Central memory CD4-positive, alpha-beta T cell (primary cell): ENCODE measurements at places on chromosomes 11 and 22.

DNA sequence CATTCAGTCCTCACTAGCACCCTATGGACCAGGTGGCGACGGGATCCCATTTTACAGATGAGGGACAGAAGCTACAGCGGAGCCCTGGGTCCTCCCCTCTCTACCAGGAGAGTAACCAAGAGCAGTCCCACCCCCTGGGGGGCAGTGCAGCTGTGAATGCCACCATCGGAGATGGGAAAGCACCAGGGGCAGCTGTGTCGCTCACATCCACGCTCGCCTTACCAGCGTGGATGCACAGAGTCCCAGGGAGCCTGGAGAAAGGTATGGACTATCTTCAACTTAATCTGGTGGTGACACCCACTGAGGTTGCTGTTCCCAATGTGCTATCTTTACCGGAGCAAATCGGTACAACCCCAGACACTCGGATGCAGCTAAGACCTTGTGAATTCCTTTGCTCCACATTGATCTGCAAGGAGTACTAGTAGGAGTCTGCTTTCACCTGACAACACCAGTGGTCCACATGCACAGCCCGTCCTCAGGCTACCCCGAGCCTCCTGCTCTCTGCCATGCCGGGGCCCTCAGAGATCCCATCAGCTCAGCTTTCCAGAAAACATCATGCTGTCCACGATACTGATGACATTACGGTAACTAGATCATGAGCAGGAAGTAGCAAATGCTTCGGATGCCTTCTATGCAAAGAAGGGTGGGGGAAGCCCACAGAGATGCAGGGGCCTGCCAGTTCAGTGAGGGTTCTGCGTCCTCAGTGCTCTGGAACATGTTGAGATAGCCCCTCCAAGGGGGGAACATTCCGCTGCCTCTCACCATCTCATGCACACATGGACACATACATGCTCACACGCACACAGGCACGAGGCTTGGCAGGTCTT is 126.0 kb downstream of the CTTN start:
- DNase-seq, result no peak

- DNase-seq, result peak; percentile 12
Observed at GRCh38 chr22:43376765-43377547, 33.8 kb upstream of the SCUBE1 start.

GRCh38 chr11:19453651-19454257 is 213.0 kb upstream of the E2F8 start:
- DNase-seq, result no peak

- no peak for DNase-seq
Observed at GRCh38 chr22:23397613-23398567, 182.2 kb downstream of the IGLL1 start.

DNA sequence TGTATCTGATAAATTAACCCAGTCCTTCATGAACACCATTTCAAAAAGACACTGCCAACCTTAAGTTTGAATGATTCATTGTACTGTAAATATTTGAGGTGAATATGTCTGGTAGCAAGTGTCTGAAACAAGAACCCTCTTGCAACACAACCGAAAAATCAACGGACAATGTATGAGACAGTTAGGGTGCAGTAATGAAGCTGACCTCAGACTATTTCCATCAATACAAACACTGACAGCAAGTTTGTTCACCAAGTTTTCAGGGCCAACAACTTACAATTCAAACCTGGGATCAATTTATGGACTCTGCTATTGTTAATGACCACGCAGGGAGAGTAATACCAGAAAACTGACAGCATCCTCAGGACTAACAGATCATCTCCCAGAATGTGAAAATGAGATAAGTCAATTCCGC is 126.3 kb downstream of the CADM1 start:
- no peak for DNase-seq

- no peak for DNase-seq
Observed at GRCh38 chr11:95045812-95046211, 3.4 kb upstream of the KDM4F start.
